ENCODE measurements at places on chromosomes 6 and 20.
A peak's percentile ranks its signal among the peaks of the same experiment; 100 is the strongest.

GRCh38 chr20:34850969-34851368, 21.7 kb downstream of the GGT7 start:
- no peak for DNase-seq

DNA sequence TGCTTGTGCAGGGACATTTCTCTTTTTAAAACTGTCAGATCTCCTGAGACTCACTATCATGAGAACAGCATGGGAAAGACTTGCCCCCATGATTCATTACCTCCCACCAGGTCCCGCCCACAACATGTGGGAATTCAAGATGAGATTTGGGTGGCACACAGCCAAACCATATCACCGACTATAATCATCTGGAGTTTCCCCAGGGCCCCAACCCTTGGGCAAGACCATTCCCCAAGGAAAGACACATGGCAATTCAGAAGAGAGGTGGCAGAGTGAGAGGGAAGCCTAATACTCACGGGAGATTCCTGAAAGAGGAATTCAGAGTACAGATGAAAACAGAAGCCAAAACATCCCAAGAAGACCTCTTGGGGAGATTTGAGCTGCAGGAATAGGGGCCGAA, 291.0 kb upstream of the PLCB4 start:
- no peak for DNase-seq

GRCh38 chr20:5041433-5041832, 40.1 kb upstream of the SLC23A2 start:
- DNase-seq, result peak; percentile 6

GRCh38 chr20:16569246-16570153, 3.7 kb downstream of the KIF16B start:
- no peak for DNase-seq

DNA sequence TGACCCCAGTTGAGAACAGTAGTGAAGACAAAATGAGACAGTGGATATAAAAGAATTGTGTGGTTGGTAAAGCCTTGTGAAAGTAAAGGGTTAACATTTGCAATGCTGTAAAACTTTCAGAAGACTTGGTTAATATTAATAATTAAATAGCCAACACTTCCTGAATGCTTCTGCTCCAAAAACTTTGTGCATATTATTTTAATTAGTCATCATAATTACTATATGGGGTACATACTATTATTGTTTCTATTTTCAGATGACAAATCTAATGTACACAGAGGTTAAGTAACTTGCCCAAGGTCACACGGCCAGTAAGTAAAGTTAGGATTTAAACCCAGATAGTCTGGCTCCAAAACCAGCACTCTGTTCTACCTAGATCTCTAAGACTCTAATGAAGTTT, 291.3 kb downstream of the OGFRL1 start:
- DNase-seq, result no peak

DNA sequence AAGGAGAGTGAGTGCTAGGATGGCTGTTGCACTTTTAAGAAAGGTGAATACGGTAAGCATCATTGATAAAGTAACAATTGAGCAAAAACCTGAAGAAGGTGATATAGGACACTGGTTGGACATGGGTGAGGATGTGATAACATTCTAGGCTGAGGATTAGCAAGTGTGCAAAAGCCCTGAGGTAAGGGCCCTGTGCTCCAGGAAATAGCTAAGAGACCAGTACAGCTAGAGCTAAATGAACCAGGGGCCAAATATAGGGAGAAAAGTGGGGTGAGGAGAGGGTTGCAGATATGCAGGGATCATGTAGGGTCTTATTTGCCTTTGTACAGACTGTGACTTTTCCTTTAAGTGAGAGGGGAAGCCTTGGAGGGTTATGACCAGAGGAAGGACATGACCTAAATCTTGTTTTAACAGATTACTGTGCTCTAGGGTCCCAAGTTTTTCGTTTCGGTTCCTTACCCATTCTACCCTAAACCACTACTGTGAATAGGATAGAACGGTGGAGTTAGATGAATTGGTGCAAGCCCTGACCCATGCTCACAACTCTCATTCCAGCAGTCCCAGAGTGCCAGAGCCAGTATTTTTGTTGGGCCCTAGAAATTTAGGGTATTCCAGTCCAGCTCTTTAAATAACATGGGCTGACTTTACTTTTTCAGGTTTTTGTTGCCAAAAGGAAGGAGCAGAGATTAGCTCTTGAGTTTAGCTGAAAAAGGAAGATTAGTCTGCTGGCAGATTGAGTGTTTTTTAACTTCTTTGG, 10.7 kb downstream of the MAPK14 start:
- no peak for DNase-seq
